CD4-positive, alpha-beta T cell treated with Interleukin-4 for 1 hour (primary cell): ENCODE measurements at places on chromosomes 6 and 20.

DNA sequence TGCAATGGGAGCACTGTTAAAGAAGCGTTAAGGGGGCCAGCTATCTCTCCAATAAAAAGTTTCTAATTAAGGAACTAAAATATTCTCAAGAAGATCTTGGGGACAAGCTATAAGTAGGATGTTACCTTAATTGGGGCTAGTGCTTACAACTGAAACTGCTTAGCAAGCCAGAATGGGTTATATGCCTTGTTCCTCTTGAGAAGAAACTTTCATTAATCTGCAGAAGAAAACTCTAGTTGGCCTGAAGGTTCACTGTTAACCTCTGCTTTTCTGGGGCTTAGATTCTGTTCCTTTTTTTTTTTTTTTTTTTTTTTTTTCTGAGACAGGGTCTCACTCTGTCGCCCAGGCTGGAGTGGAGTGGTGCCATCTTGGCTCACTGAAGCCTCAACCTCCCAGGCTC, 82.2 kb downstream of the BACH2 start:
- DNase-seq, result no peak

- no peak for DNase-seq
Observed at GRCh38 chr6:159074120-159074684, 29.4 kb upstream of the TAGAP start.

- no peak for DNase-seq
Observed at GRCh38 chr6:165106261-165106660, 203.1 kb downstream of the C6orf118 start.

DNA sequence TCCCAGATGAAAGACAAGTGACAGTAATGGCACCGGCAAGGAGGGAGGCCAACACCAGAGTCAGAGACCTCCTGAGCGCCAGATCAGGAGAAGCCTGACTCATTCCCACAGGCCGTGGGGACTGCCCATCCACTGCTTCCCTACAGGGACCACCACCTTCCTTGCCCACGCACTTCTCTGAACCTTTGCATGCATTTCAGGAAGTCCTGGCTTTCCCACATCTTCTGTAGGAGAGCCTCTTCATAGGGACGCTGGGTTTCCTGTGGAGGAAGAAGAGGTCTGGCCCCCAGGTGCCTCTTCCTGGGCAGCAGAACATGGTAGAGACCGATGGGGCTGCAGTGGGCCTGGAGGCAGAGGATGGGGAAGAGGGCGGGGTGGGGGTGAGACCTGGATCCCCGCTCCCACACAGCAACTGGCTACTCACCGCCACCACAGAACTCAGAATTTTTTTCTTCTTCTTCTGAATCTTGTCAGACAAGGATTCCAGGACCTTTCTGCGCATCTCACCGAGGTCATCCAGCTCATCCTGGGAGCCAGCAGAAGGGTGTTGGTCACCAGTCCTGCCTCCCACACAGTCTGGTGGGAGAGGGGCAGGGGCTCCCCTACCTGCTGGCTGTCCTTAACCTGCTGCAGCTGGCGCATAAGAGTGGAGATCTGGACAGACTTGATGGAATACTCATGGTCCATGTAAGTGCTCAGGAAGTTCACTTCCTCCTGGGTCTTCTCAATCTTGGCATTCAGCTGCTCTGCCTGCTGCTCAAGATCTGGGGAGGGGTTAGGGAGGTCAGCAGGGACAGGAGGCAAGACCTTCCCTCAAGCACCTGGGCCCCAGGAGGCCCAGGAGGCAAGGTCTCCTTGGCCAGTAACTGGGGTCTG, 13.7 kb downstream of the C20orf96 start:
- DNase-seq, result no peak

GRCh38 chr6:167103041-167103891, 19.6 kb upstream of the CCR6 start:
- no peak for DNase-seq

- no peak for DNase-seq
Observed at GRCh38 chr6:51550243-51550642, 537.2 kb downstream of the PKHD1 start.

- no peak for DNase-seq
Observed at GRCh38 chr20:11537032-11537431, 380.7 kb upstream of the BTBD3 start.

DNA sequence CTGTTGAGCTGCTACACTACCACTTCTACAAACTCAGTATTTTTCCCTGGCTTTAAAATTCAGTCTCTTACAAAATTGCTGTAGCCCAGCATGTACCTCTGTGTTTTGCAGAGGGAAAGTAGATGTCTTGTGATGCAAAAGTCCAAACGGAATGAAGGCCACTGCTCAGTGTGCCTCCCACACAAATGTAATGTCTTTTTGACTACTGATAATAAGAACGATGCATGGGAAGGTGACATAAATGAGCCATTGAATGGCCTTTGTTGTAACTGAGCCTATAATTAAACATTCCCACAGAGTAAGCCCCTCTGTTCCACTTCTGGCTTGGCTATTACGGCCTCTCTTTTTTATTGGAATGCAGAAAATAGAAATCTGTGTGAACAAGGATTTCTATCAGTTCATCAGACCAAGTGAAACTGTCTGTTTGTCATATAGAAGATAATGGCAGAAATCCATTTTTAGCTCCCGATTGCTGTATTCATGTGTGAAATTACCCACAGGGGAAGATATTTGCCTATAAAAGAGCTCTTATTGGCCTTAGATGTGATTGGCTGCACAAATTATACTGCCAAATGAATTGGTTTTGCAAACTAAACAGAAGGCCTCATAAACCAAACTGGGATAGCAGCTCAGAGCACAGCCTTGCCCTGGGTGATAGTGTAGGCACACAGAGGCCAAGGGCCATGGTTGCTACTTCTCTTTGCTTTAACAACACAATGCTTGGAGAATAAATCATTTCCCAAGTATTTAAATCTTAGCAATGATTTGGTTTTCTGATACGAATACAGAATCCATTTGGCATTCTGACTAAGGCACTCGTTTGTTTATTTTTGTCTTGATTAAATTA, 241.5 kb upstream of the PLN start:
- DNase-seq, result no peak

DNA sequence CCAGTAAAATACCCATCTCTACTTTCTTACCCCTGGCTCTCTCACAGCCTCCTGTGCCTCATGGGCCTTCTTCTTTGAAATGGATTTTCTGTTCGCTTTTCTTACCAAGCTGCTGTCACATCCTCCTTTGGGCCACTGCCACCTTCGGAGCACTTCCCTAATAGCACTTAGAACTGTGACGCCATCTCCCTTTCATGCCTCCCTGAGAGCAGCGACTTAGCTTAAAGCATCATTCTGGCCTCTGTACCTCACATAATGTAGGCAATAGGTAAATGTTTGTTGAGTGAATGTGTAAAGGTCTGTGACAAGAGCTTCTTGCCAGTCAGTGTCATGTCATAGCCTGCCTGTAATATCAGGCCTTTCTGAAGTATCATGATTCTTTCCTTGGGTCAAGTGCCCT, 78.8 kb downstream of the ADGRG6 start:
- DNase-seq, result no peak

- peak; percentile 27 for DNase-seq
Observed at GRCh38 chr20:56469077-56469449, 636 bp downstream of the RTF2 start.

DNA sequence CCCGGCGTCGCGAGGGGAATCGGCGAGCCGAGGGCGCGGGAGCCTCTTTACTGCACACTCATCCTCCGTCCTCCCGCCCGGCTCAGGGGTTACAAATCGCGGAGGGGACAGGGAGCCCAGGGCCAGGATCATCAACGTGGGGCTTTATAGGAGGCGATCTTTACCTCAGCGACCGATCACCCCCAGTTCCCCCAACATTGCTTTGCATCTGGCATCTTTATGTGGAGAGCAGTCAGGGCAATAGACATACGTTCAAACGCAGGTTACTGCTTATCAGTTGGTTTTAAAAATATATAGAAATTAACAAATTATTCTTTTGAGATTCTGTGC, 634 bp downstream of the HSF2 start:
- no peak for DNase-seq

DNA sequence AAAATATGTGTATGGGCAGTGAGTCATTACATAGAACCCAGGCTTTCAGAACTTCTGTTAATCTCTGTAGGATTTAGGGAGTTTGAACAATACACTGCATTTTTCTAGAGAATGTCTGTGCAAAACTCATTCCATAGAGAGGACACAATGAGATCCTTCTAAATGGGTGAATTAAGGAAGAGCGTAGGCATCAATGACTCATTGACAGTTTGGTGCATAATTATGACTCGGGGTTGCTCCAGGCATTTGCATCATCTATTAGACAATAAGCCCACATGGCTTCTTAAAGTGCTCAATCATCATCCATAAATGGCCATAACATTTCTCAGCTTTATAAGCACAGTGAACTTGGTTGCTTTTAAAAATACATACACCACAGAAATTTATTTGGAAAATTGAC, 625.5 kb downstream of the CDH26 start:
- no peak for DNase-seq

DNA sequence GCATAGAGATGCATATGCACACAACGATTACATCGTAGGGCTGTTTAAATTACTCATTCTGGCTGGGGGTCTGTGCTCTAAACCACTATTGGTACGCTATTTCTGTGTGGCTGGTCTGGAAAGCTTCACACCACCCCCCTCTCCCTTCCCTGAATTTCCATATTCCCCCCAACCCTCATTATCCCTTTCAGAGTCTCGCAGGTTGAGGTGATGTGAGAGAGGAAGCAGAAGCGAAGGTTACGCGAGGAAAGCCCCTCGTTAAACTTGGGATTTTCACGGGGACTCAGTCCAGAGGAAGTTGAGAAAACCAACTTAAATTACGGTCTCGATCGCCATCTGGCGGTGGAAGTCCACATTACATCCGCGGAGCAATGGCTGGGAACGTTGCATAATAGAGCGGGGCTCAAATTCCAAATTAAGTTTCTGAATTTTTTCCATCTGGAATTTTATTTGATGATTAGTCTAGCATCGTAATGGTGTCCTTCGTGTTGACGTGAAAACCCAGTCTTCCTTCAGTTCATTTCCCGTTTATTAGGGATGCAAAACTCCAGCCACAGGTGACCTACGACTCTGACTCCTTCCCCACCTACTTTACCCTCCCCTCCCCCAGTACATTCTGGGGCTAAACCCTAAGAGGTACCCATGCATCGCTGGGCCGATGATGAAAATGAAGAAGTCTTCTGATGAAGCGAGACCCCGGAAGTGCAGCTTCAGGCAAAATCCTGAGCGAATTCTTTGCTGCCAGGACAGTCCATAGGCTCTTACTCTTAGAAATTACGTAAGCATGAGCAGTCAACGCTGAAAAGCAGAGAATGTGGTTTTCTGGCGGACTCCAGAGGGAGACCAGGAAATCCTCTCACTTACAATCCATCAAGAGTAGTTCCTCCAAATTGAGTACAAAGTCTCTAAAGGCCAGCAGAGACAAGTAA, 19.7 kb downstream of the HLA-DOB start:
- DNase-seq, result peak; percentile 77

- DNase-seq, result no peak
Observed at GRCh38 chr20:53898556-53898931, 171.8 kb downstream of the BCAS1 start.

- DNase-seq, result no peak
Observed at GRCh38 chr6:132865364-132865763, 51.0 kb downstream of the RPS12 start.

DNA sequence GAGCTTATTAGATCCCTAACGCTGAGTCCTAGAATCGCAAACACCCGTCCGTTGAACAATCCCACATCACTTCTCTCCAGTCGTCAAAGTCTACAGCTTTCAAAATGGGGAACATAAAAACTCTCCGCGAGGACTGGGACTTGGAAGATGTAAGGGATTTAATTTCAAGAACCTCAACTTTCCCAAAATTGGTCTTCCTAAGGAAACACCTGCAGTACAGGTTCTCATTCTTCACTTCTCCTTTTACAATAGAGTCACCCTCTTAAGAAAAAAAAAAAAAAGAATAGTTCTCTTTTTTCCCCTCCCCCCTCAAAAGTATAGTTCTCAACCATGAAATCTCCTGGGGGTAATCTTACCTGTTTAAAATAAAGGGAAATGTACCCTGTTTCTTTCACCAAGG, 6.6 kb upstream of the ZBTB22 start:
- DNase-seq, result no peak

DNA sequence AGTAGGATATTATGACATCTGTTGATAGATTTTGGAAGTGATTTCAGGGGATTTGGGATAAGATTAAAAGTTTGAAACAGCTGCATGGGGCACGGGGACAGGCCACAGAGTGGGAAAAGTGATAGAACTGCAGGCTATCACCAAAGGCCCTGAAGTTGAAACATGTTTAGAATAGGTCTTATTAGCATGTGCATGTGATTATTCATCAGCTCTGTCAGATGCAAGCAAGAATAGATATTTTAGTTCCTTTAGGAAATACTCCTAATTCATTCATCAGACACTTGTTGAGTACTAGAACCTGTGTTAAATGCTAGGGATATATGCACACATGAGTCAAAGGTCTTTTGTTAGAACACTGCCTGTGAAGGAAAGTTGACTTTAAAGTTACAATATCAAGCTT, 261.2 kb upstream of the MAN1A1 start:
- DNase-seq, result no peak

- DNase-seq, result peak; percentile 63
Observed at GRCh38 chr20:32483351-32484224, 101.5 kb downstream of the NOL4L start.

- no peak for DNase-seq
Observed at GRCh38 chr6:169575365-169575764, 126.5 kb downstream of the WDR27 start.

DNA sequence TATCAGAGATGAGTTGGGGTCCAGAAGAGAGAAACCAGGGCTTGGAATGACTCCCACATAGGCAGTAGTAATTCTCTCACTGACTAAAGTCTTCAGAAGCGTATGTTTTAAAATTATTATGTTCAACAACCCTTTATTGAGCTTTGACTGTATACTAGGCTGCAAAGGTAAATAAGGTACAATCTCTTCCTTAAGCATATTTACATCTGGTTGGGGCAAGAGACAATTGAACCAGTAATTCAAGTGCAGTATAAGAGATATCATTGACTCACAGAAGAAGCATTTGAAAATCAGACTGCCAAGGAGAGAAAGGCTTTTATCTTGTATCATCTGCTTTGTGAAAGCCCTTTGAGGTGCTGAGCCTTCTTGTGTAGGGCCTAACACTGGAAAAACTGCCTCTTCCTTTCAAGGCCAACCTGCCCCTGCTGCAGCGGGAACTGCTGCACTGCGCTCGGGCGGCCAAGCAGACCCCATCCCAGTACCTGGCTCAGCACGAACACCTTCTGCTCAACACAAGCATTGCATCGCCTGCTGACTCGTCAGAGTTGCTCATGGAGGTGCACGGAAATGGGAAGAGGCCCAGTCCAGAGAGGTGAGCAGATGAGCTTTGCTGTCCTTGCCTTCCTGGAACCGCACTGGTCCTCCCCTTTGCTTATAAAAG, 39.3 kb upstream of the C20orf144 start:
- no peak for DNase-seq

GRCh38 chr6:56864171-56864616, 90.7 kb upstream of the BEND6 start:
- no peak for DNase-seq

DNA sequence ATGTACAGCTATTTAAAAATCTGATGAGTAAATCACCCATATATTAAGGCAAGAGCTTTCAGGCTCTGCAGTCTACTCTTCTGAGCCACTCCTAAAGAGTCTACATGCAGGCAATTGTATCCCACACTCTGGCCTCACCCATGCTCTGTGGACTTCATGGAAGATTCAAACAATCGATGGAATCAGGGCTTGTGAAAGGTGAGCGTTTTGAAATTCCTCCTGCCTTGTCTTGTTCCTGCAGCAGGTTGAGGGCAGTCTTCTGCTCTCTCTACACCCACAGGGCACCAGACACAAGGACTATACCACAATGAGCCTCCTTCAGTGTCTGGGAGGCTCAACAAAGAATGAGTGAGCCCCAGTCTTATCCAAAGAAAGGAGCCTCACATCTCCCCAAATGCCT, 51.1 kb downstream of the TBC1D7 start:
- no peak for DNase-seq

GRCh38 chr6:109370792-109371191, 11.5 kb downstream of the CD164 start:
- no peak for DNase-seq
